ENCODE measurements at places on chromosomes 11 and 22. TPM values are rescaled to one million over a fixed set of nuclear protein-coding genes. Genes with fewer than 3 reads are reported as not detected.

Gene CFAP300
- 1.2 TPM for total RNA-seq

DNA sequence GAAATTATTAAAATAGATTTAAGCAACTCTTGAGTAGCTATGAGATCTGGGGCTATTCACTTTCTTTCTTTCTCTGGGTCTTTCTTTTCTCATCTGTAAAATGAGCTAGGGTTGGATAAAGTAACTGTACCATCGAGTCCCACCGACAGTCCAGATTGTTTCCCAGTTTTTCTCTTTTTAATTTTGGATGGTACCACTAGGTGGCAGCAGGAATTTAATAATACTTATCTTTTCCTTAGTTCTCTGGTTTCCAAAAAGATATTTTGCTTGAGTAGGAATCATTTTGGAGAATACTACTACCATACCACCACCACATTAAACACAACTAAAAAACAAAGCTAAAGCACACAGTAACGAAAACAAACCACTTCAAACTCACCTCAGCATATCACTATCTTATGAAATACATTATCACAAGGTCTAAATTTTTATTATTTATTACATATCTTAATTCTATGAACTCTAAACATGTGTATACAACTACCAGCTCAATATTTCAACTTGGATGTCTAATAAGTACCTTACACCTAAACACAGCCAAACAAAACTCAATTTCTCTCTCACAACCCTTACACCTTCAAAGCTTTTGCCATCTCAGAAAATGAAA, 584.0 kb downstream of the KCNA4 start:
- H3K27ac ChIP-seq = no peak overlapping the region
- H3K4me1 ChIP-seq = no peaks in the 10 kb centered on the region
- DNase-seq = no peak
- H3K4me3 ChIP-seq = no peak overlapping the region
- no peaks in the 10 kb centered on the region for H3K36me3 ChIP-seq
- H3K27me3 ChIP-seq = no peaks in the 10 kb centered on the region

Gene MRGPRX3
- not detected for total RNA-seq

DNA sequence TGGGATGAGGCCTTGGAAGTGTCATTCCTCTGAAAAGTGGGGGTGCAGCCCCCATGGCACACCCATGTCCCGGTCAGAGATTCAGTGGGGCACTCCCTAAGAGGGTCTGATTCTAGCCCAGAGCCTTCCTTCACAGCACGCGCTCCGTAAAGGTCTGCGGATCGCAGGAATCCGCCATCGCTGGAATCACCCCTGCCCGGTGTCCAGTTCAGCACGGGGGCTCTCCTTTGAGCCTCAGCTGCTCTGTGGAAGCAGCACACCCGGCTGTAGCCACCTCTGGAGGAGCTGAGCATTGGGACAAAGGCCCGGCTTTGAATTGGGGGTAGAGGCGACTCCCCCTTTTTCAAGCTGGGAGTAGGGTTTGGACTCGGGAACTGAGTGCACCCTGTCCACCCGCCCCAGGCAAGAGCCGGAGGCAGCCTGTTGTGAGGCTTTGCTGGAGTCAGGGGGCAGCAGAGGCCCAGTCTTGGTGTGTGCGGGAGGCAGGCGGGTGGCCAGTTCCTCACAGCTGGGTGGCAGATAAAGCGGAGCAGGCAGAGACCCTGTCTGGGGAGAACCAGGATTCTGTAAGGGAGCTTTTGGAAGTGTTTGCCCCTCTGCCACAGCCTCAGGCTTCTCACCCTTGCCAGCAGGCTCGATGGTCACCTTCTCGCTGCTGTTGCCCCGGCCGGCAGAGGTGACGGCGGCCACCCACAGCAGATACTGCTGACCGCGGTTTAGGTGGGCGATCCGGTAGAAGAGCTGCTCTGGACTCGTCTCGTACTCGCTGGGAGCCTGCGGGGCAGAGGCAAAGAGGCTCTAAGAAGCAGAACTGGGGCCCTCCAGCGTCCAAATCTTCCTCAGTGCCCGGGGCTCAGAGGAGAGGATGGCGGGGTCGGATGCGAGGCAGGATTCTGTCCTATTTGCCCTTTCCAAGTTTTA, 115.9 kb downstream of the CEP164 start:
- H3K4me3 ChIP-seq = no peak overlapping the region
- no peaks in the 10 kb centered on the region for H3K36me3 ChIP-seq
- no peaks in the 10 kb centered on the region for H3K27me3 ChIP-seq
- no peak overlapping the region for H3K27ac ChIP-seq
- peak; percentile 86 for DNase-seq
- no peaks in the 10 kb centered on the region for H3K4me1 ChIP-seq

Gene SPON1
- total RNA-seq = 0.22 TPM

GRCh38 chr11:113932788-113933187, 28.2 kb downstream of the HTR3B start:
- peaks cover 6% of the 10 kb centered on the region for H3K4me1 ChIP-seq
- no peak overlapping the region for H3K4me3 ChIP-seq
- H3K27ac ChIP-seq = no peak overlapping the region
- H3K27me3 ChIP-seq = no peaks in the 10 kb centered on the region
- no peaks in the 10 kb centered on the region for H3K36me3 ChIP-seq
- DNase-seq = peak; percentile 49

Gene C1QTNF5
- 0.33 TPM for total RNA-seq

DNA sequence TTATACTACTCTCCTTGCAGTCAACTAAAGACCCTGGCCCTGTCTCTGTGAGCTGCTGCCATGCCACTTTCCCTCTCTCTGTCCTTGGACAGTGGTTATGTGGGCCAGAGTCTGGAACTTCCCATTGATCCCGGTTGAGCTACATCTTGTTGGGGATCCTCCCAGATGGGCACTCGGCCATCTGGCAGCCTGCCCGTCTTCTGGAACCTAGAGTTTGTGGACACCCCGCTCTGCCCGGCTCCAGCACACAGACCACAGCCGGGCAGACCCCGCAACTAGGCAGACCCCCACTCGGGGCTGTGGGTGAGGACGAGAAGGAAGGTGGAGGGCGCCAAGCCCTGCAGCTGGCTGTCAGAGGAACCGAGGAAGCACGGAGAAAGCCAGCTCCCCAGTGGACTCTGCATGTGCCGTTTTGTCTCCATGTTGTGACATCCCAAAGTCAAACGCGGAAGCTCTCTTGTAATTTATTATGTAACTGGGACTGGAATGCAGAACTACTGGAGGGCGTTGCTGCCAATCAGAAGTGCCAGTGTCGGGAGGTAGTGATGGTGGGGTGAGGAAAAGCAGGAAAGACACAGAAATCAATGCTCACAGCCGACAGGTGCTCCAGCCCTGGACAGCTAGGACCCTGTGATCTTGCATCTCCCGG, 207.7 kb downstream of the CEP164 start:
- H3K36me3 ChIP-seq = no peaks in the 10 kb centered on the region
- H3K27ac ChIP-seq = no peak overlapping the region
- no peak overlapping the region for H3K4me3 ChIP-seq
- H3K4me1 ChIP-seq = no peaks in the 10 kb centered on the region

DNA sequence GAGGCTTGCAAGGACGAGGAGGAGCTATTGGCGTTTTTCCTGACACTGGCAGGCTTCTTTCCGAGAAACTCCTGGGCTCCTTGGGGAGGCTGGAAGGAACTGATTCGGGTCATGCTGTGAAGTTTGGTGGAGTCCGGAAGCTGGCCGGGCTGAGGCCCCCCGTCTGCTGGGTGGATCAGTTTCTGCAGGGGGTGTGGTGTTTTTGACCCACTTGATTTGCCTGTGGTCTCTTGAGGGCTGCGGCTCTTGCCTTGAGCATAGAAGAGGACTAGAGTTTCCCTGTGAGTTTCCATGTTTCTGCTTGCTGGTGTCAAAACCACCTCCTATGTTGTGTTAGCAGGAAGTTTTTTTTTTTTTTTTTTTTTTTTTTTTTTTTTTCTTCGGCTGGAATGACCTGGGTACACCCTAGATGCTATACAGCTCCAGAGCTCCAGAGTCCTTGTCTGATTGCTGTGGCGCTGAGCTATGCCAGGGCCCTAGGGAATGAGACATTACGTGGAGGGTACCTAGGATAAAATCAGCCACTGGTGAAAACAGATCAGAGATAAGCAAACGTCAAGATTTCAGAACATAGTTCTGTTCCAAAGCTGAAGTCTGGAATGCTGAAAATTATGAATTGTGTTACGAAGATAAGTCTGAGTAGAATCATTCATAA, 728 bp downstream of the TBC1D22A start:
- no peak overlapping the region for H3K27ac ChIP-seq
- H3K4me1 ChIP-seq = no peaks in the 10 kb centered on the region
- H3K36me3 ChIP-seq = peaks cover 24% of the 10 kb centered on the region
- no peaks in the 10 kb centered on the region for H3K27me3 ChIP-seq
- H3K4me3 ChIP-seq = peak overlapping the region; percentile 95

DNA sequence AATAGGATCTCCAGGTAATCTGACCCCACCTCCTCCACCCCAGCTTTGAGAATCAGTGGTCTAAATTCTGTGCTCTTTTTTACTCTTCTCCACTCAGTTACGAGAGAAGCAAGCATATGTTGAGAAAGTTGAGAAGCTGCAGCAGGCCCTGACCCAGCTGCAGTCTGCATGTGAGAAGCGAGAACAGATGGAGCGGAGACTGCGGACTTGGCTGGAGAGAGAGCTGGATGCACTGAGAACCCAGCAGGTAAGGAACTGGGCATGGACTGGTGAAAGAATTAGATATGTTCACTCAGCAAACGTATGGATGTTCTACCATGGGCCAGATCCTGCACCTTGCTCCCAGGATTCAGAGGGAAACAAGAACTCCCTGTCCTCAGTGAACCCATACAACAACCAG, 85.7 kb downstream of the AMOTL1 start:
- H3K4me1 ChIP-seq = no peaks in the 10 kb centered on the region
- H3K27me3 ChIP-seq = no peaks in the 10 kb centered on the region
- peaks cover 48% of the 10 kb centered on the region for H3K36me3 ChIP-seq
- no peak for DNase-seq

Gene TNNI2
- total RNA-seq = not detected

DNA sequence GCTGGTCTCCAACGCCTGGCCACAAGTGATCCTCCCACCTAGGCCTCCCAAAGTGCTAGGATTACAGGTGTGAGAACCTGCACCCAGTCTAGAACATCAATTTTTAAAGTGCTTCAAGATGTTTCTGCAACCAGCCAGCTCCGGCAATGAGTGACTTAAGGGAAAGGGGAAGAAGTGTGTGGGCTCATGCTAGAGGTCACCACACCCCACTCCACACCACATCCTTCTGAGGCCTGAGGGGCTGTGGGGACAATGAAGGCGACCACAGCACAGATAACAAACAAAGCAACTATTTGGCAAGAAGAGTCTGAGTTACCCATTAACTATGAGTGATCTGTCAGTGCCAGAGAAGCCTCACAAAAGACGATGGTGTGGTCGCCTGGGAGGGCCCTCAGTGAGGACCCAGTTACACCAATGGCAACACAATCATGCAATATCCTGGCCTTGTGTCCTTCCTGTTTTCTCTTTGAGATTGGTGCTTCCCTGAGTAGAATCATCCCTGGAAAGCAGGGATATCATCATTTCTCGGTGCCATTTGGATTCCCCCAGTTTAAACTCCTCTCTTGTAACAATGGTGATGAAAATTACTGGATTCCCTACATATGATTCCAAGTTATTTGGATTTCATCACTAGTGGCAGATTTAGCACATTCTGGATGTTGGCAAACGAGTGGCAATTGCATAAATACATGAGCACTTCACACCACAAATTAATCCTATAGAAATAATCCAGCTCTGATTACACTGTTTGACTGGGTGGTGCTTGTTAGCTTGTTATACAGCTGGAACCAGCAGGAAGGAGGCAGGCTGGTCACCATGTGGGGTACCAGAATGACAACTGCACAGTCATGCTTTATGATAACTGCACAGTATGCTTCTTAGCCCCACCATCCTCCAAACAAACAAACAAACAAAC, 18.4 kb downstream of the ABTB2 start:
- peaks cover 5% of the 10 kb centered on the region for H3K4me1 ChIP-seq
- no peak overlapping the region for H3K27ac ChIP-seq
- no peaks in the 10 kb centered on the region for H3K36me3 ChIP-seq
- no peak for DNase-seq
- H3K4me3 ChIP-seq = no peak overlapping the region

Gene PRG3
- total RNA-seq = not detected

DNA sequence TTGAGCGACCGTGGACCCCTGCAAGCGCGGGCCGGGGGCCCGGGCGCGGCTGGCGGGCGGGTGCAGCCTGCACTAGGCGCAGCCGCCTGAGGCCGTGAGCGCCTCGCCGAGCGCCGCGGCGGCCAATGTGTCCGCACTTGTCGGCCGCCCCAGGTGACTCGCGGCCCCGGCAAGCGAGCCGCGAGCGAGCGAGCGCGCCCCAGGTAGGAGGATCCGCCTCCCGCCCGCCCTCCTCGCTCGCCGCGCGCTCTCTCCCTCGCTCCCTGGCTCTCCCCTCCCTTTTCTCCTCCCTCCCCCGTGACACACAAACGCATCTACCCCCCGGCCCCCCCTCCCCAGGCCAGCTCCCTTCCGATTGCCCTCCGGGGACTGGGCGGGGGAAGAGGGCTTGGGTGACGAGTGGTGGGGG, at the start of gene WNT7B:
Gene WNT7B (minus strand): TSS at position 160 of the 409 bp plus-strand sequence. CDS start 408 bp downstream, outside the sequence.
- DNase-seq = no peak
- peaks cover 54% of the 10 kb centered on the region for H3K27me3 ChIP-seq
- no peak within 1 kb of the TSS for H3K27ac ChIP-seq
- peak within 1 kb of the TSS; percentile 48 for H3K4me3 ChIP-seq
- peaks cover 2% of the 10 kb centered on the region for H3K4me1 ChIP-seq

DNA sequence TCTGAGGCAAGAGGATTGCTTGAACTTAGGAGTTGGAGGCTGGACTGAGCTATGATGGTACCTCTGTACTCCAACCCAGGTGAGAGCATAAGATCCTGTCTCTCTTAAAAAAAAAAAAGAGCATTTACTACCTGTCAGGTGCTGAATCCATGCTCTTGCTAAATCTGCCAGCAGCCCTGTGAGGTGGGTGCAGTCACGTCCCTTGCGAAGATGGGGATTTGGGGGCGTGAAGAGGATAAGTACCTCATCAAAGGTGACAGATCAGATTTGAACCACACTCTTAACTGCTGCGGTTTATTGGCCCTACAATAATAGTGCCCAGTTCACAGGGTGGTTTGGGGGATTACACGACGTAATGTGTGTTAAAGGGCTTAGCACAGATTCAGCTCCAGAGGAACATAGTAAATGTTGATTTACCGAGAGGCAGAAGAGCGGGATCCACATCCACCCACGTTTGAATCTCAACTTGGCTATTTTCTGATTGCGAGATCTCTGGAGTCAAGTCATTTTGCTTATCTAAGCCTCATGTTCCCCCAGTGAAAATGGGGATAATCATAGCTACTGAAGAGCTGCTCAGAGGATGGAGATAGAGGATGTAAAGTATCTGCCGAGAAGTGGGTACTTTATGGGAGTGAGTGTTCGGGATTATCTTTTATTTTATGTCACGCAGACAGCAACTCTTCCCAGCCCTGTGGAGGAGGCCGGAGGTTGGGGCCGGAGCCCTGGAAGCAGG, 28.1 kb upstream of the LRRC10B start:
- no peak overlapping the region for H3K4me3 ChIP-seq
- DNase-seq = no peak
- H3K4me1 ChIP-seq = no peaks in the 10 kb centered on the region
- H3K36me3 ChIP-seq = no peaks in the 10 kb centered on the region
- H3K27me3 ChIP-seq = no peaks in the 10 kb centered on the region
- no peak overlapping the region for H3K27ac ChIP-seq

Gene GLYAT
- not detected for total RNA-seq

DNA sequence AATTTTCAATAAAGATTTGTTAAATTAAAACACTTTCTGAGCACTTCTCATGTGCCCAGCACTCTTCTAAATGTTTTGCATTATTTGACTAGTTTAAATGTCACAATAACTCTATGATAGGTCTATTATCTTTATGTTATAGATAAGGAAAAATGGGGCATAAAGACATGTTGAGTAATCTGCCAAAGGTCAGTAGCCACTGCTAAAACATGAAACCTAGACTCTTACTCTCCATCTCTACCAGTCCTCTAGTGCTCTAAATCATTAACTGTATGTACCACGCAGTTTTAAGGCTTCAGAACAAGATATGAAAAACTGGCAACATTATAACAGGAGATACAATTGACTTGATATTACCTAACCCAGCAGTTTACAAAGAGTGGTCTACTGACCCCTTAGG, 6.9 kb downstream of the RAB6A start:
- H3K27ac ChIP-seq = no peak overlapping the region
- no peak overlapping the region for H3K4me3 ChIP-seq
- no peak for DNase-seq
- peaks cover 13% of the 10 kb centered on the region for H3K36me3 ChIP-seq
